ENCODE measurements at places on chromosomes 2 and 18.

DNA sequence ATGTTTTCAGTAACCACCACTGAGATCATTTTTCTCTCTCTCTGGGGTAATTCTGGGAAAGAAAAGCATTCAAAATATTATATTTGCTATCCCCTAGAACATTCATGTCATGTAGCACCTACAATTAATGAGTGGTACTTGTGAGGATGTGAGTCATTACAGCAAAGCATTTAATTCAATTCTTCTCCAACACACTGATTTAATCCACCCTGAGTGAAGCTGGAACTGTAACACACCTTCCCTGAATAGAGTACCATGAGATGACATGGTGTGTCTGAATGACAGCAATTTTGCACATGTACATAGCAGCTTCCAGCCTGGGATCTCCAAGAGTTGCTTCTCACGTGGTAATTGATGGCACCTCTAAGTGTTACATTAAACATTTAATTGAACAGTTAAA is 207.1 kb upstream of the SLC14A2 start:
- DNase-seq = no peak

GRCh38 chr2:50309503-50309902 is 722.4 kb downstream of the NRXN1 start:
- no peak for DNase-seq

DNA sequence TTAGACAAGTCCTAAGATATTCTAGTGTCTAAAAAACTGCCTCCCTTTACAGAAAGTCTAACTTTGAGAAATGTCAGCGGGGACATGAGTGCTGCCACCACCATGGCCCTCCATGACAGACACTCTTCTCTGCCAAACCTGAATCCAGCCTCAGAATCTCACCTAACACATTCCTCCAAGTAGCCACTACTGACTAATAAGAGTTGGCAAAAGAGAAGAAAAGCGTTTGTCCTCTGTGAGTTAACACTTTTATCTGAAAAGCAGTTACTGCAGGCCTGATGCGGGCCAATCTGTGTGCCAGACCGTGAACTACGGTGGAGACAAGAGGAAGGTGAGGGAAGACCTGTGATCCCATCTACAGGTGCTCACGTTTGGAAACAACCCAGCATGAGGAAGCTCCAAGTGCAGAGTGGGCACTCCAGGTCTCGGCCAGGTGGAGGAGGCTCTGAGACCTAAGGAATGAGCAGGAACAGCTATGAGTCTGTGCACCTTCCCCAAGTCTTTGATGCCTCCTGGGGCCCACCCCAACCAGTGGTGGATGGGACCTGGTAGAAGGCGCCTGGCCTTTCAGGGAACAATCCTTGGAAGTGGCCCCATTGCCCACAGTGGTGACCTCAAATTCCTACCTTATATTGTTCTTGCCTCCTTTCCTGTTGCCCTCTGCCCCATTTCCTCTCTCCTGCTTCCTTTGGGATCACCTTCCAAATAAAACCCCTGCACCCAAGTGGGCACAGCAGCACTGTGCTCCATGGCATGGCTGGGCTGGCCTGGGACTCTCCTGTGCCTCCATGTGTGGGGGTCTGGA is 91.6 kb downstream of the BIN1 start:
- DNase-seq = no peak

DNA sequence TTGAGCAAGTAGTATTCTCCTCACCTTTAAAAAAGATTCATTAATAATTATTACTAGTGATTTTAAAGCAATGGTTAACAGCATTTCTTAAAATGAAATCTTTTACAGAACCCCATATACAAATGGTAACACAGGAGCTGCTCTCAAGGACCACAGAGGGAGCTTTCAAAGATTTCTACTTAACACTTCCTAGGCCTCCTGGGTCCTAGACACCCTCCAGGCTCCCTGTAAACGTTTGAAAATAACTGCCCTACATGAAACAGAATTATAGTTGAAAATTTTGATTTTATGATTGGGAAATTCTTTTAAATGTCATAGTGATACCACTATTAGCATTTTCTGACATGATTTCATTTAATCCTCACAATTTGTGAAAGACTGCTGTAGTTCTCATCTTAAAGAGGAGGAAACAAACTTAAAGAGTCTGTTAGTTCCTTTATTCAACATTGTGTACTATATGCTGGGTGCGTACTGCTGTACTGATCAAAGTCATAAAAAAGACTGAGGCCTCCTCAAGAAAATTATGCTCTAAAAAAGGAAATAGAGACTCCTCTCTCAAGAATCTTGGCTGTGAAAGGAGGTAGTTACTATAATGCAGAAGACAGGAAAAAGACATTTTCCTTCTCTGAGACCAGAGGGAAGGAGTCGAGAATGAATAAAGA is 10.6 kb downstream of the CUL3 start:
- no peak for DNase-seq

DNA sequence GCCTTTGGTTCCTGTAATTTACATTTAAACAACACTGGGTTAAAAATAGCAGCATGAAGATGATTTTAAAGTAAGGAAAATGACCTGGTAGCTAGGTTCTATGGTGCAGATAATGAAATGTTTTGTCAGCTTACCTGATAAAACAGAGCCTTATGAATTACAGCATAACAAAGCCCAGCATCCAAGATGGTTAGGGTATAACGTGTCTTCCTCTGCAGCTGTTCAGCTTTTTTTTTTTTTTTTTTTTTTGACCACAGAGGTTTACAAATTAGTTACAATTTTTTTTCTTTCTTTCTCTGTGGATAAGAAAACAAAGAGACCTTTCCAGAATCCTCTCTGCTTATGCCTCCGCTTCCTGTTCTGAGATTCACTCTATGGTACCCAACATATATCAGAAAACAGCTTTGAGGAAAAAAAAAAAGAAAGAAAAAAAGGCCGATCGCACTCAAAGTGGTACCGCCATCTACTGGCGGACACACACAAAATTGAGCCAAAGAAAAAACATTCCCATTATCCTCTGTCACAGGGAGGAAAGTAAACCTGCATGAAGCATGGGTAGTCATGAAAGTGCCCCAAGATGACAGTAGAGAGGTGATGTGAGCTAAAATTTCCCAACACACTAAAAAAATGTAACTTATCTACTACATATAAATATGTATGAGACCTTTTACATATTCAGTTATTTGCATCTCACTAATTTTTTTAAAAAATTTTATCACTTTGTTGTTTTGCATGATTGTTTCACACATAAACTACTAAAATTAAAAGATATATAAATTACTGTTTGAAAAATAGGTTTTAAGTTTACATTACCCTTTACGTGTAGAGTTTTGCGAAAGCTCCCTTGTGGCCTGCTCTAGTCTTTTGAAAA is at the start of gene SCN3A:
TSS of gene SCN3A (minus strand) at position 362 of the 871 bp plus-strand sequence. CDS start 27,656 bp downstream, outside the sequence.
- DNase-seq = peak; percentile 34

DNA sequence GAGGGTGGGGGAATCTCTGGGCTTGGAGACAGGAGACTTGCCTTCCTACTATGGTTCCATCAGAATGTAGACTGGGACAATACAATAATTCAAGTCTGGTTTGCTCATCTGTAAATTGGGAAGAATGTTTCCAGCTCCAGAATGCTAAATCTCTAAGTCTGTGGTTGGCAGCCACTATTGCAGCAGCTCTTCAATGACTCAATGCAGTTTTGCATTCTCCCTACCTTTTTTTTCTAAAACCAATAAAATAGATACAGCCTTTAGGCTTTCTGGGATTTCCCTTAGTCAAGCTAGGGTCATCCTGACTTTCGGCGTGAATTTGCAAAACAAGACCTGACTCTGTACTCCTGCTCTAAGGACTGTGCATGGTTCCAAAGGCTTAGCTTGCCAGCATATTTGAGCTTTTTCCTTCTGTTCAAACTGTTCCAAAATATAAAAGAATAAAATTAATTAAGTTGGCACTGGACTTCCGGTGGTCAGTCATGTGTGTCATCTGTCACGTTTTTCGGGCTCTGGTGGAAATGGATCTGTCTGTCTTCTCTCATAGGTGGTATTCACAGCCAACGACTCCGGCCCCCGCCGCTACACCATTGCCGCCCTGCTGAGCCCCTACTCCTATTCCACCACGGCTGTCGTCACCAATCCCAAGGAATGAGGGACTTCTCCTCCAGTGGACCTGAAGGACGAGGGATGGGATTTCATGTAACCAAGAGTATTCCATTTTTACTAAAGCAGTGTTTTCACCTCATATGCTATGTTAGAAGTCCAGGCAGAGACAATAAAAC is 6.5 kb downstream of the TTR start:
- DNase-seq = no peak
